NCI-H1417 (cell line): ENCODE measurements at places on chromosomes 7 and 10.

GRCh38 chr7:47378728-47379395 lies 203.0 kb downstream of the TNS3 start:
- no peak for DNase-seq

GRCh38 chr10:54484186-54484585 lies 316.8 kb downstream of the PCDH15 start:
- no peak for DNase-seq

DNA sequence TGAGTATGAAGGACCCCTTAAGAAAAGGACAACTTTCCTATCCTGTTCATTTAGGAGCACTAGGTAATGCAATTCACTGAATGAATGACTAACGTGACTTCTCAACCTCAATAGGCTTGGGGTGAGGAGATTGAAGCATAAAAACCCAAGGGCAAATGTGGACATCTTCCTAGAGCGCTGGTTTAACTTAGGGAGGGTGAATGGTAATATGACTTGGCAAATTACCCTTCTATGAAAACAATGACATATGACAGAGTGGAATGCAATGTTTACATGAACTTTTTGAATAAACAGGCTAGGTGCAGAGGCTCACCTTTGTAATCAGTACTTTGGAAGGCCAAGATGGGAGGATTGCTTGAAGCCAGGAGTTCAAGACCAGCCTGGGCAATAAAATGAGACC lies 83.9 kb upstream of the ANK3 start:
- DNase-seq: no peak

GRCh38 chr7:142513178-142513955 lies 235.9 kb upstream of the PRSS1 start:
- no peak for DNase-seq

GRCh38 chr10:95341716-95342130 lies 50.9 kb upstream of the PDLIM1 start:
- no peak for DNase-seq

- DNase-seq: no peak
Measured at GRCh38 chr7:27064159-27064558, 31.6 kb downstream of the HOXA1 start.
